ENCODE measurements at places on chromosomes 2 and 18.

DNA sequence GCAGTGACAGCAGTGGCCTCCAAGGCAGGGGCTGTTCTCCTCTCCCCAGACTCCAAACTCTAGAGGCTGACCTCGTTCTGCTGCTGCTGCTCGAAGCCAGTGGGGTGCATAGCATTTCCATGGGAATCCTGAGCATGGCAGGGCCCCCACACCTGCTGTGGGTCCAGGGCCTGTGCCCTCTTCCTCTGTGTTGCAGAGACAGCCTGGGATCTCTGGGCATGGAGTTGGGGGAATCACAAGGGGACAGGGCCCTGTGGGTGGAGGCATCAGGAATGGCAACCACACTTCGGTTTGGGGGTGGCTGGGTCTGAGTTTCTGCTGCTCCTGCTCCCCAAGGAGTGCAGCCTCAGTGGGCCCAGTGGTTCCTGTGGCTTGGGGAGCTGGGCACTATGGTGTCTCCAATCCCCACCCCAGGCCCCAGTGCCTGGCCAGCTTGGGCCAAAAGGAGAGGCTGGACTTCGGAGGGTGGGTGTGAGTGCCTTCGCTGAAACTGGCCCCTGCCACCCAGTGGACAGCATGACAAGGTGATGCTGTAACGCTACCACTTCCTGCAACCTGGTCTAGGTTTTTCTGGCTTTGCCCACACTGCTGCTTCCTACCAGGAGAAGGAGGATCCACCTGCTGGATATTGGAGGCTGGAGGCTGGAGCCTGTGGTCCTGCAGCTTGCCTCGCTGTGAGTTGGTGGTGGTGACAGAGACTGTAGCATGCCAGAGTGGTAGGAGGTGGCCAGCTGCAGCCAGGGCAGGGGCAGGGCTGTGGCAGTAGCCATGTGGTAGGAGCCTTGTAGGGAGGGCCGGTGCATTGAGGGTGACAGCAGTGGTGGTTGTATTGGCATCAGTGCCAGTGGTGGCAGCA is 56.6 kb downstream of the SOWAHC start:
- no peak for DNase-seq

- no peak for DNase-seq
These were observed 30.0 kb downstream of the EN1 start for GRCh38 chr2:118817469-118817868.

DNA sequence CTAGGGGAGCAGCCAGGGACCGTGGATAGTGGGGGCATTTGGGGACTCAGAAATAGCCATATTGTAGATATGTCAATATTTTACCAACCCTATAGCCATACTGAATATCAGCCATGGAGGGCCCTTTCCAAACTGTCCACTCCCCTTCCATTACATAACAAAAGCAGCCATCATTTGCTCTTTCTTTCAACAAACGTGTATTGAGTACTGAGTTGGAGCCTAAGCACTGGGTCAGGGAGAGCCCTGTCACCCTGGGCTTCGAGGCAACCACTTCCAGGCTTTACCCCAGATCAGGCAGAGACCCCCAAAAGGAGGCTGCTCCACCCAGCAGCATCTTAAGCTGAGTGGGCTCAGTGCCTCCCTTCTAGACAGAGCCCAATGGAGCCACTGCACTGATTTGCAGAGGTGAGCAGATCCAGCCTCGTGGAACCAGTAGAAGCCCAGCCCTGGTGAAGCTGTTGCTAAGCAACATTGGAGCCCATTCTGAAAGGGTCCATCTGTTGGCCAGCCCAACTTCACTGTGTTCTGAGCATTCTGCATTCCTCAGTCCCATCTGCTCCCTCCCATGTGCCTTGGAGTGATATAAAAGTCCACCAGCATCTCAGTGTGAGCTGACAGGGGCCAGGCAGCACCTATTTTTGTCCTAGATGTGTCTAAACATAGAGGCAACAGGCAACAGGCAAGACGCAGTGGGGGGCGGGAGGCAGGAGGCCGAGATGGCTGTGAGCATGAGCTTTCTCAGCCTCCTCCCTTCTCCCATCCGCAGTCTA is 112.1 kb downstream of the PLB1 start:
- DNase-seq: no peak

- DNase-seq: no peak
These were observed 415.3 kb upstream of the VWC2L start for GRCh38 chr2:213995400-213996105.

DNA sequence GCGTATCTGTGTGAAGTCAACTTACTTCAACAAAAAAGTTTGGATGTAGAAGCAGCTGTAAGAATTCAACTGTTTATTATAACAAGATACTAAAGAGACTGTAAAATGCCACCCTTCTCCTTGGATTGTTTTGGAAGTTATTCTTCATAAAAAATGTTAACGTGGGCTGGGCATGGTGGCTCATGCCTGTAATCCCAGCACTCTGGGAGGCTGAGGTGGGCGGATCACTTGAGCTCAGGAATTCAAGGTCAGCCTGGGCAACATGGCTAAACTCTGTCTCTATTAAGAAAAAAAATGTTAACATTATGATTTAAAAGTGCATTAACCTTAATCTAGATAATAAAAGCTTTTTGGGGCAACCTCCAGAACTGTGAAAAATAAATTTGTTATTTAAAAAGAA is 7.7 kb downstream of the CIAO1 start:
- DNase-seq: no peak

DNA sequence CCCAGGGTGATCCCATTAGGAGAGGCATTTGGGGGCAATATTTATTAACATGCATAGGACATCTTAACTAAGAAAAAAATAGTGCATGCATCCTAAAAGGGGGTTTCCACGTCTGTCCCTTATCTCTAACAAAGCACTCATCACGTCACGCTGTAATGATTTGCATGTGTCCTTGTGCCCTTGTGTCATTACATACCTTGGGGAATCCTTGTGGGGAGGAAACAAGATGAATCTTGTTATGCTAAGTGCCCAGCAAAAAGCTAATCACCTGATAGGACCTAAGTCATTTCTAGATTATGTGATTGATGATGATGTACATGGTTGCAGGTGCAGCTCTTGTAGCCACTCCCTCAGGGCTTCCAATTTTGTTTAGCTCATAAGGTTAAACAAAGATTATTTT is 250.9 kb downstream of the FBXO15 start:
- DNase-seq: no peak

- no peak for DNase-seq
These were observed 44.9 kb upstream of the SIGLEC15 start for GRCh38 chr18:45780568-45780967.

DNA sequence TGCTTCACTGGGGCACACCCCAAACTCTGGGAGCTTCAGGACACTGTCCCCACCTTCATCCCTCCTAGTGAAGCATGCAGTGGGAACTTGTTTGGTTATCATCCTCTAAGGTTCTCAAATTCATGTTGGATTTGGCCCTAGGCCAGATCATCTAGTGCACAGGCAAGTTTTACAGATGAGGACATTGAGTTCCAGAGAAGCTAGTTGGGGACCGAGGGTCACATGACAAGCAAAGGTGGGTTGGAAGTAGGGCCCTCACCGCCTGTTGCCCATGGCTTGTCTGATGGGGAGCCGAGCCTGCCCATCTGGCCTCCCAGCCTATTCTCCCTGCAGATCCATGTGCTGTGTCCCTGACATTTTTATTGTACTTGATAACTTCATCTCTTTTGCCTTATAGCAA is 2.8 kb downstream of the PRKCE start:
- DNase-seq: no peak

DNA sequence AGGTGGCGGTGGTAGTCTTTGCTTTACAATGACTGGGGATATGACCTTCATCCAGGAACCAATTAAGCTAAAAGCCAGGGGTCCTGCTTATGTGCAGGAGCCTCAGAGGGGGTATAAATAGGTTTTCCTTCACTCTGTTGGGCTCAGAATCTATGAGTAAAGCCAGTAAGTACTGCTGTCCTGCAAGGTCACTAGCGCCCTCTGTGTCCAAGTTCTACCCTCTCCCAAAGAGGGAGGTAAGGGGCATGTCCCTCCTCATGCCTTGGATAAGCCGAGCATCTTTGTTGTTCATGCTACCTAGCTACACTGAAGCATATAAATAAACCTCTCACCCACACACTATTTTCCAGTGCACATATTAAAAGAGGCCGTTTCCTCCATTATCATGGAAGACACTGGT is 79.4 kb downstream of the SPRED2 start:
- no peak for DNase-seq

- no peak for DNase-seq
These were observed 4.4 kb upstream of the SEMA4C start for GRCh38 chr2:96874198-96874831.

GRCh38 chr2:227597998-227598397 is 695 bp upstream of the SCYGR2 start:
- no peak for DNase-seq

DNA sequence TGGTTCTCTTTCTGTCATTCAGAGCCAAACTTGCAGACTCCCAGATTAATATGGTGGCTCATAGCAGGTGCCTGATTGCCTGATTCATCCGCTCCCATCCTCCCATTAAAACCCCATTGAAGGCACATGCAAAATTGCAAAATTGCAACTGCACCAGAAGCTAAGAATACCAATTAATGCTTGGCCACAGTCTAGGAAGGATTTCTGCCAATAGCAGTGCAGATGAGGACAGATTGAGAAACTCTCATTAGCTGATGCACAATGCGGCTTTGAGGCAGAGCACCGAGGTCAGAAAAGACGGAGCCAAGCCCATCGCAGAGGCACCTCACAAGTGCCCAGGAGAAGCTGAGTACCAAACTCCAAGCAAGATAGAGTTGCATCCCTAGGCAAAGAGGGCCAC is 172.8 kb downstream of the ARL4C start:
- DNase-seq: no peak

DNA sequence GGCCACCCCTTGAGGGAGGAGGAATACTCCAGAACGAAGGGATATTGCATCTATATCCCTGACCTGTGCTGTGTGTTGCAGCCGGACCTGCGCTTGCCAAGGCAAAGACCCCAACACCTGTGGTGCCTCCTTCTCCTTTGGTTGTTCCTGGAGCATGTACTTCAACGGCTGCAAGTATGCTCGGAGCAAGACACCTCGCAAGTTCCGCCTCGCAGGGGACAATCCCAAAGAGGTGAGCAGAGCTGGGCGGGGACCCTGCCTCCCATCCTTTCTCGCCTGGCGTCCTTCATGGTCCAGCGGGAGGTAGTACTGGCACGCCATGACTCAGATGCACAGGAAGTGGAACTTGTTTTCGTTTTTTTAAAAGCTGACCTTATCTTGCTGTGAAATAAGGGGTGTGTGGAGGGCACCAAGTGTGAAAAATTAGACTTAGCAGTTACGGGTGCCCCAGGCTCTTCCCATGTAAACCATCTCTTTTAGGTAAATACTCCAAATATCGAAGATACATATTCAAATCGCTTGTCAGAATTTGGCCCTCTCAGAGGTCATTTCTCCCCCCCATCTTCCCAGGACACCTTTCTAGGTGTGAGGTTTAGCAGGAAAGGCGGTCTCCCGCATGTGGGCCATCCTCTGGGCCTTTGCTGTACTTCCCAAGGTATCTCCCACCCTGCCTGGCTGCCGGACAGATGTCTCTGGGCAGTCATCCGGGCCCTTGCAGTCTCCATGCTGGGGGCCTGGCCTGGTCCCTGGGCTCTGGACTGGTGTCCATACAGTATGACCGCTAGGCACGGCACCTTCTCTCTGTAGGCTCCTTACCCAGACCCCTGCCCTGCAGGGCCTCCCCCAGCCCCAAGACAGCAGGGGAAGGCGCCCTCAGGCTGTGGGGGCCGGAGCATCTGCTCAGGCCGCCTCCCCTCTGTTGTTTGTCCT is 57.6 kb downstream of the BOLA3 start:
- no peak for DNase-seq

DNA sequence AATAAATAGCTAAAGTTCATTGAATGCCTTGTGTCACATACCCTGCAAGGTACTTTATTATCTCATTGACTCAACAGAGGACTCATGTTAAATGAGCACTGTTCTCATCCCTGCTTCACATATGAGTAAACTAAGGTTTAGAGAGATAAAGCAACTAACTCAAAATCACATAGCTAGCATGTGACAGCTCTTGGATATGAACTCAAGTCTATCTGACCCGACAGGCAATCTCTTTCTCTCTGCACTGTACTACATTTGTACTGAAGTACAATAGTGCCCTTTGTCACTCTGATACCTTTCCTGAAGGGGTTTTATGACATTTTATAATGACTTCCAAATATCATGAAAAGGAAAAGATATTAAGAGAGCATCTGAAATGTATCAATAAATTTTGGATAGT is 297.5 kb upstream of the UBE2E3 start:
- DNase-seq: no peak

DNA sequence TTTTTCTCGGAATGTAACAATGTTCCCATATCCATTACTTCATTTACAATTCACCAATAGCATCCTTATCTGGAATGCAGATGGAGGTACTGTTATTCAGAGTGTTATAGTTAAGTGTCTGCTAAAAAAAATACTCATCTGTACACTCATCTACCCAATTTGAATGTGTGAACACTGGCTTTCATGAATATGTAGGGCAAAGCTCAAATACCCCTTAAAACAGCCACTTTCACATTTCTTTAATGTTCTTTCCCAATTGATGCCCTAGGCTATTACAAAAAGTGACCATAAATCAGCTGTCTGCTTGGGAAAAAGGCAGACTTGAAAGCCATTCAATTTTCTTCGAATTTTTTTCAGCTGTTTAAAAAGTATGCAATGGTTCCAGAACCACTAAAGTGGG is 796.3 kb upstream of the FSHR start:
- no peak for DNase-seq

DNA sequence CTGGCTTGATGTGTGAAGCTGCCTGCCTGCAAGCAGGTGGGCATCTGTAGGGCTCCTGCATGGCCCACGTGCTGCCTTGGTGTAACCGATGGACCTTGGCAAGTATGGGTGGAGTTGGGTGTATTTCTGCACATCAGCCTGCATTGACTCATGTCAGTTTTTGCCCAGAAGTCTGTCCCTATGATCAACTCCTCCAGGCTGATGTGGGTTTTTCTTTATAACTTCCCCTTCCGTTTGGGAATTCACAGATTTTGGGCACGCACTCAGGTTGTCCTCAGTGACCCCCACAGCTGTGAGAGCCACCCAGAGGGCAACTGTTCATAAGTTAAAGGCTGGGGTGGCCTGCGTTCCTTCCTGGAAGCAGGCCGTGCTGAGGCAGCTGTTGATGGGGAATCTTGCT is 123.3 kb downstream of the NCK2 start:
- no peak for DNase-seq

- DNase-seq: no peak
These were observed 163.5 kb downstream of the PTH2R start for GRCh38 chr2:208570066-208570465.

DNA sequence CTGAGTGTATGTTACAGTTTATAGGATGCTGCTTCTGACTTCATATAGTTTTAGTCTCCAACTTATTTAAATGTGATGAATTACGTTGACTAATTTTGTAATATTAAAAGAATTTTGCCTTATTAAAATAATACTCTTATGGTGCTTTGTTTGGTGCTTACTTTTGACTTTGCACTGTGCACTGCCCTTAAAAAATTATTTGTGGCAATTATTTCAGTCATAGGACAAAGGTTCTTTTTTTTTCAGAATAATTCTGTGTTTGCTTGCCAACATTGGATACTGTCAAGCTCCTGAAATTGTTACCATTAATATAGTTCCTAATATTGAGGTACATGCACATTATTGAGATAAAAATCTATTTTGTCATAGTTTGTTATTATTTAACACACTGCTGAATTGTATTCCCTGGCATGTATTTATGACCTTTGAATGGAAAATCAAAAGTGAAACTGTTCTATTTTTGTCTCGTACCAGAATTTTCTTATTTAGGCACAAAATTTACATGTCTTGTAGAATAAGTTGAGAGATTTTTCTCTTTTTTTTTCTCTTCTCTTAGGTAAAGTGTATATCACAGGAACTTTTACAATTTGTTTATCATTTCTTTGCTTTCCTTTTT is 572.8 kb upstream of the KLHL29 start:
- no peak for DNase-seq

GRCh38 chr18:13185675-13186198 is 32.8 kb upstream of the LDLRAD4 start:
- no peak for DNase-seq
